ENCODE measurements at places on chromosomes 2 and 18.

DNA sequence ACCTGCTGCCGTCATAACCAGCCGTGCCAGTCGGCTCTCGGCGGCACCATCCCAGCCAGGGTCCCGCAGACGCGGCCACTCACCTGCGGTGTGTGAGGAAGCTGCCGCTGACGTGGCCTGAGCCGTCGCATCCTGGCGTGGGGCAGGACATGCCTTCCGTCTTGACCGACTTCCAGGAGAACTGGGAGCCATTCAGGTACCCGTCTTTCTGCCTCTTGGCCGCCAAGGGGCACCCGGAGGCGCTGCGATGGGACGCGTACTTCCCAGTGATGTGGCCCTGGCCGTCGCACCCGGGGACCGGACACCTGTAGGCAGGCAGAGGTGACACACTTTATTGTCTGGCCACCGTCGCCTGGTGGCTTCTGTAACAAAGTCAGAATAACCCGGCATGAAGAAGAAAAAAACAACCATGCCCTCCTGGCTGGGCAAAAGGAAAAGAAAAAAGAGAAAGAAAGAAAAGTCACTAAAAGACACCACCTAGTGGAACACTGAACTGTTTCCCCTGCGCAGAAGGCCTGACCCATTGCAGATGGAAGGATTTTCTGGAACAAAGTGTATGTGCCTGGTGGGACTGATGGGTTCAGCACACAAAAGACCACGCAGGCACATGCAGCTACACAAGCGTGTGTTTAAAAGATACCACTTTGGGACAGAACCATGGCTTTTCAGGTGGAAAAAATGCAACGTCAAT lies 94.9 kb upstream of the PXDN start:
- DNase-seq: no peak

DNA sequence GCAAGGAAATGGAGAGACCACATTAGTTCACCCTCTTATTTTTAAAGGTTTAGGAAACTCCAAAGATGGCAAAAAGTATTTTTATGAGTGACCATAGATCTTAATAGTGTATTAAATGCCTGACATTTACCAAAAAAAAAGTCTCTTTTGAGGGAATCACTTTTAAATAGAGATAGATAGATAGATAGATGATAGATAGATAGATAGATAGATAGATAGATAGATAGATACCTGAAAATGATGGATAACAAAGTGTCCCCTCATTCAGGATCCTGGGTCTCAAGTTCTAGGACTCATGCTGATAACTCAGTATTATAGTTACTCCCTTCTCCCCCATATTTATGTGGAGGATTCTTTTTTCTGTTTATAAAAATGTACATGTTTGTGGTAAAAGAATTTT lies 52.8 kb downstream of the FARP2 start:
- no peak for DNase-seq

- peak; percentile 3 for DNase-seq
These were observed 55.1 kb upstream of the LDAH start for GRCh38 chr2:20877960-20878359.

- no peak for DNase-seq
These were observed 10.7 kb downstream of the CYRIA start for GRCh38 chr2:16654833-16655444.

- DNase-seq: no peak
These were observed 168.4 kb downstream of the SOCS6 start for GRCh38 chr18:70457223-70457622.

DNA sequence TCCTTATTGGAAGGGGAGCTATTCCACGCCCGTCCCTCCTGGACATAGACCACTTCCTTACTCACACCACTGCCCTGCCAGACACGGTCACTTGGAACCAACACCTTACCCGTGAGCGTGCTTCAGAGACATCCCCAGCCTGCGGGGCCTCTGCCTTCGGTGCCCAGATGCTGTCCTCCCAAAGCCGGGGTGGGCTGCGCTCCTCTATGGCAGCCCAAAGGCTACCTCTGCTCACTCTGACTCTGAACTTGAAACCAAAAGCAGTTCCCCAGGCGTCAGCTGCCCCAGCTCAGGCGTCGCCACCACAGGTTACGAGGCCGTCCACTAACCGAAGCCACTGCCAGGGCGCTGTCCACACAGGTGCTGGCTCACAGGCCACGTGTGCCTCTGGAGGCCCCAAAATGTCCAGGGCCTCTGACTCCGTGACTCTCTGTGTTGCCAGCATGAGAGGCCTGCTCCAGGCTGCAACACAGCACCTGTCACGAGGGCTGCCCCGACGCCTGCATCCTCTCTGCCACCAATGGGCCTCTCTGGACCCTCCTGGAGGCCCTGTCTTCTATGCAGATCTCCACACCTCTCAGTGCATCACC lies 23.8 kb downstream of the HDAC4 start:
- no peak for DNase-seq

DNA sequence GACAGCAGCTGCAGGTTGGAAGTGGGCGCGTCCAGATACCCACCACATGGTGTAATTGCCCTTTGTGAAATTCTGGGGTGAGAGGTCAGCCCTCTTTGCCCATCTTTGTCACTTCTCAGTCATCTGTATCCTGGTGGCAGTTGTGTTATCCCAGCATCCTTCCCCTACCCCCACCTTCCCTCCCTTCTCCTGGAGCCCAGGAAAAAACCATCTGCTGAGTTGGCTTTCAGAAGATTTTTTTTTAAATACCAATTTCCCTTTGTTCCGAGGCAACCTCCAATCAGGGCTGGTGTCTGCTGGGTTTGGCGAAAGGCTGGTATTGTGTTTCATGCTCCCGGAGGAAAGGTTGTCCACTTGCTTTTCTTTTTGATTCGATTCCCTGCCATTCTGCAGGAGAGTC lies 35.2 kb downstream of the SETBP1 start:
- no peak for DNase-seq

DNA sequence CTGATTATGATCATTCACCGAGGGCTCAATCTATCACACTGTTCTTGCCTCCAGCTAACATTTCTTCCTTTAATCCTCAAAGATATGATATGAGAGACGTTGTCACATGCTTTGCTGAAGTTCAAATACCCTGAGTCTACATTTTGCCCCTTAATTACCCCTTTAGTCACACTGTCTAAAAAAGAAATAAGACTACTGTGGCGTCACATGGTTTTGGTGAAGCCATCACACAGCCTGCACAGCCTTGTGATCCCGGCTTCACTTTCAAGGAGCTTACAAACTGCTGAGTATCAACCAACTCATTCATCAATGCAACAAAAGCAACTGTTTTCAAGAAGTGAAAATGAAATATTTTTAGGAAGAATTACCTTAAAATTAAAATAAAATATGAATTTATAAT lies 31.9 kb upstream of the SOCS6 start:
- no peak for DNase-seq

Measured in fibroblast of skin of abdomen (primary cell).